Fibroblast of skin of right quadriceps (primary cell): ENCODE measurements at places on chromosomes 5 and 9.

DNA sequence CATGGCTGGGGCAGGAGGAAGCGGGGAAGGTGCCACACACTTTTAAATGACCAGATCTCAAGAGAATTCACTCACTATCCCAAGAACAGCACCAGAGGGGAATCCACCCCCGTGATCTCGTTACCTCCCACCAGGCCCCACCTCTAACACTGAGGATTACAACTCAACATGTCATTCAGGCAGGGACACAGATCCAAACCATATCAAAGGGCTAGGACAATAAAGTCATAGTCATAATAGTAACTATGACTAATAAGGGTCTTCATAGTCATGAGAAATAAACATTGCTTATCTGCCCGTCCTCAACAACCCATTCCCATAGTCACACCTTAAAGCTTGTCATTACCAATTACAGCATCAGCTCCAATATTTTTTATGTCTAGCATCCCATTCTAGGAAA lies 65.3 kb upstream of the SMC2 start:
- no peak for DNase-seq

- DNase-seq, result no peak
These were observed 15.2 kb downstream of the NACC2 start for GRCh38 chr9:136079916-136080246.

GRCh38 chr5:66639037-66639436 lies 42.8 kb downstream of the MAST4 start:
- no peak for DNase-seq

- no peak for DNase-seq
These were observed 2.4 kb upstream of the HAPLN1 start for GRCh38 chr5:83723031-83723430.

DNA sequence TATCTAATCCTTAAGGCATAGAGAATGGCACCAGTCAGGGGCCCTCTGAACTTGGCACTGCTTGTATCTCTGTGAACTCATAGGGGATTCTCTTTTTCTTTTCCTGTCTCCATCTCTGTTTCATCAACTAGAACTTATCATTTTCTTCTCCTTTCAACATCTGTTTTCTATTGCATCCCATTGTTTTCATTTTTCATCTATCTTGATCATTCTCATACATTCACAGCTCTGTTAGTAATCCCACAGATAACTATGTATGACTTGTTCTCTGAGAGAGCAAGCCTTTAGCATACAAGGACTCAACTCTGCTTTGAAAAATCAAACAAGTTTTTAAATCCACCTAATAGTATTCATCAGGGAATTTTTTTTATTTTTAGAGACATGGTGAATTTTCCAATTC lies 264.3 kb downstream of the ARRDC3 start:
- DNase-seq, result no peak

DNA sequence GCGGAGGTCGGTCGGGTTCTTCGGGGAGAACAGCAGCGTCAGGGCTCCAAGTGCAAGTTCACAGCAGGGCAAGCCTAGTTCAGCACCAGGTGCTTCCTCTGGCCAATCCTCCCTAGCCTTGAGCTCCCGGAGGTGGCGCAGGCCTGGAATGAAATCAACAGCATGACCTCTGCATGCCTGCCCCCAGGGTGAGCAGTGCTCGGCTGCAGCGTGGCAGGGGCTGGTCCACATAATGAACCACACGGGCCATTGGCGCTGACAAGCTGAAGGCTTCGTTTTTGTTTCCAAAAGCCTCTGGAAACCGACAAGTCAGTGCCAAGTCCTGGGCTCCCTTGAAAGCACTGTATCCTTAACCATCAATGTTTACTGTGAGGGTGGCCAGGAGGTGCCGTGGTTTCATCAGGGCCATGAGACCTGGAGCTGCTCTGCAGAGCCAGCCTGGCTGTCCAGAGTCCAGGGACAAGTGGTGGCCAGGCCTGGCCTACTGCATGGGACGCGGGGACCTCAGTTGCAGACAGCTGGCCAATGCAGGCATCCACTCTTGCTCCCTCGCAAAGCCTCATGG lies 2.1 kb upstream of the INPP5E start:
- no peak for DNase-seq

GRCh38 chr9:130667120-130667435 lies 2.7 kb downstream of the PRDM12 start:
- DNase-seq, result no peak

DNA sequence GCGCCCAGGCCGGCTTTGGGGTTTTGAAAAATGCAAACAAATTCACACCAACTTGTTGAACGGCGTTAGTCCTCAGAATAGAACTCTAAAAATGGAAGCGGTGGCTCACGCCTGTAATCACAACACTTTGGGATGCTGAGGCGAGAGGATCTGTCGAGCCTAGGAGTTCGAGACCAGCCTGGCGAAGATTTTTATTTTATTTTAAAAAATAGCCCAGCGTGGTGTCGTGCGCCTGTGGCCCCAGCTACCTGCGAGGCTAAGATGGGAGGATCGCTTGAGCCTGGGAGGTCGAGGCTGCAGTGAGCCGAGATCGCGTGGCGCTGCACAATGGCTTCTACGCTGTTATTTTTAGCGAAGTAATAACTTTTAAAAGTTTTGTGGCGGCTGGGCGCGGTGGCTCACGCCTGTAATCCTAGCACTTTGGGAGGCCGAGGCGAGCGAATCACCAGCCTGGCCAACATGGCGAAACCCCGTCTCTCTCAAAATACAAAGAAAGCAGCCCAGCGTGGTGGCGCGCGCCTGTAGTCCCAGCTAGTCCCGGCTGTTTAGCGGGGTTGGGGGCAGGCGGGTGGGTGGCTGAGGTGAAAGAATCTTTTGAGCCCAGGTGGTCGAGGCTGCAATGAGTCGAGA lies 694 bp upstream of the PLIN2 start:
- DNase-seq, result peak; percentile 31

- DNase-seq, result no peak
These were observed 4.5 kb upstream of the IL7R start for GRCh38 chr5:35852084-35852734.

GRCh38 chr9:27183701-27184100 lies 74.7 kb downstream of the TEK start:
- DNase-seq, result no peak

DNA sequence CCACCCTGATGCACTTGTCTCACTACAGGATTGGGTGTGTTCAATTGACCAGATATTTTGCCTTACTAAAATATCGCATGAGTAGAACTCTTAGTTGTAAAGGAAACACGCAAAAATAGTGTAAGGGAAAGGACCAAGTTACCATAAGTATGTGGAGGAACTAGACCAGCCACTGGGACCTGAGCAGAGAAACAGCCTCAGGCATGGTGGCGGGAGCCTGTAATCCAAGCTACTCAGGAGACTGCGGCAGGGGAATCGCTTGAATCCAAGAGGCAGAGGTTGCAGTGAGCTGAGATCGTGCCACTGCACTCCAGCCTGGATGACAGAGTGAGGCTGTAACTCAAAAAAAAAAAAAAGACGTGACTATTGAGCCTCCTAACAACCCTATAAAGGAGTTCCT lies 117.9 kb upstream of the SPATA31C2 start:
- no peak for DNase-seq

DNA sequence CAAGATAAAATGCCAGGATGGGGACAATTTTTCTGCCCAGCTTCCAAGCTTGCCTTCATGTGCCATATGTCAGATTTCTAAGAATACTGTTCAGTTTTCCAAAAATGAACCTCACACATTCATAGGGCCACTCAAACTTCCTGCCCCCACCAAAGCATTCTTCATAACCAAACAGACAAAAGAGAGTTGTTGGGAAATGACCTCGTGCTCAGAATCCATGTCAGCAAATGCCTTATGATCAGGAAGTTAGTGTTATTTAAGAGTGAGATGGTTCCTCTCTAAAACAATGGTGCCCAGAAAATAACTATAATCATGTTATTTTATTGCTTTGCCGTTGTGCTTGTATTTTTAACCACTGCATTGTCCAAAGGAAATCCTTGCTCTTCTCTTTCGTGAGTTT lies 208.2 kb downstream of the ZNF608 start:
- DNase-seq, result no peak

GRCh38 chr9:8876303-8876702 lies 1076.7 kb upstream of the DMAC1 start:
- DNase-seq, result no peak
